T-helper 2 cell (primary cell): ENCODE measurements at places on chromosomes 5 and 9.

- DNase-seq: no peak
These were observed 44.0 kb upstream of the SLC30A5 start for GRCh38 chr5:69049796-69050195.

GRCh38 chr5:137937994-137938750, 48.9 kb downstream of the PKD2L2 start:
- no peak for DNase-seq

GRCh38 chr9:122109035-122109813, 16.1 kb upstream of the TTLL11 start:
- DNase-seq: no peak

DNA sequence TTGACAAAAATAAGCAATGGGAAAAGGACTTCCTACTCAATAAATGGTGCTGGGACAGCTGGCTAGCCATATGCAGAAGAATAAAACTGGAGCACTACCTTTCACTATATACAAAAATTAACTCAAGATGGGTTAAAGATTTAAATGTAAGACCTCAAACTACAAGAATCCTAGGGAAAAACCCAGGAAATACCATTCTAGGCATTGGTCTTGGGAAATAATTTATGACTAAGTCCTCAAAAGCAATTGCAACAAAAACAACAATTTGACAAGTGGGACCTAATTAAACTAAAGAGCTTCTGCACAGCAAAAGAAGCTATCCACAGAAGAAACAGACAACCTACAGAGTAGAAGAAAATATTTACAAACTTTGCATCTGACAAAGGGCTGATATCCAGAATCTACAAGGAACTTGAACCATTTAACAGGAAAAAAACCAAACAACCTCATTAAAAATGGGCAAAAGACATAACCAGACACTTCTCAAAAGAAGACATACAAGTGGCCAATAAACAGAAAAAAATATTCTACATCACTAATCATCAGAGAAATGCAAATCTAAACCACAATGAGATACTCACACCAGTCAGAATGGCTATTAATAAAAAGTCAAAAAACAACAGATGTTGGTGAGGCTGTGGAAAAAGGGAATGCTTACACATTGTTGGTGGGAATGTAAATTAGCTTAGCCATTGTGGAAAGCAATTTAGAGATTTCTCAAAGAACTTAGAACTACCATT, 75.2 kb upstream of the CPEB4 start:
- no peak for DNase-seq

- DNase-seq: no peak
These were observed 166.8 kb downstream of the ATP10B start for GRCh38 chr5:160685219-160685618.

- DNase-seq: no peak
These were observed 681.5 kb upstream of the ACO1 start for GRCh38 chr9:31702957-31703356.

DNA sequence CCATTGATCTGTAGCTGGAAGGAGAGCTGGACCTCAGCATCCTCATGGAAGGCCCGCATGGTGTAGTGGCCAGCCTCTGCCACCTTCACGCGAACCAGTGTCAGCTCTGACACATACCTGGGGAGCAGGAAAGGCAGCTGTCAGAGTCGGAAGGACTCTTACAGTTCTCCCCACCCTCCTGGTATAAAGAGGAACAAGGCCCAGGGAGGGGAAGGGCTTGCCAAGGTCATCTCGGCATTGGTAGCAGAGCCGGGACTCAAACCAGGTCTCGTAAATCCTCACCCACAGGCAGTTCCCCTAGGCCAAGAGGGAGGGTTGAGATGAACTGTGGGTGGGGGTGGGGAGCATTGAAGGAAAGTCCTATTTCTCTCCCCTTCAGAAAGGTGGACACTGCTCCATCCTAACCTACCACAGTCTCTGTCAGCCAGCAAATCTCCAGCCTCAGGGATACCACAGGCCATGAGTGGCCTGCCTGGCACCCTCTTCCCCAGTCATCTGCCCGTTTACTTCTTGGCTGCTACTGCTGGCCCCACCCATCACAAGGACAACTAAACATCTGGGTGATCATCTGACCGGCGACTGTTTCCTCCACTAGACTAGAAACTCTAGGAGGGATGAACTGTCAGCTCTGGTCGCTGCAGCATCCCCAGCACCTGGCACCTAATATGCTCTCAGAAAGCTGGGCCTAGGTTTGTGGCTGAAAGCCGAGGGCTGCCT, 23.5 kb downstream of the PDGFRB start:
- DNase-seq: no peak

- DNase-seq: no peak
These were observed 231.6 kb upstream of the NFIL3 start for GRCh38 chr9:91655215-91655614.

GRCh38 chr9:110809038-110809595, 140.5 kb downstream of the MUSK start:
- no peak for DNase-seq

- DNase-seq: no peak
These were observed 63.5 kb downstream of the C9orf50 start for GRCh38 chr9:129557192-129558036.

GRCh38 chr5:95857185-95857945, 34.8 kb upstream of the GLRX start:
- DNase-seq: no peak

DNA sequence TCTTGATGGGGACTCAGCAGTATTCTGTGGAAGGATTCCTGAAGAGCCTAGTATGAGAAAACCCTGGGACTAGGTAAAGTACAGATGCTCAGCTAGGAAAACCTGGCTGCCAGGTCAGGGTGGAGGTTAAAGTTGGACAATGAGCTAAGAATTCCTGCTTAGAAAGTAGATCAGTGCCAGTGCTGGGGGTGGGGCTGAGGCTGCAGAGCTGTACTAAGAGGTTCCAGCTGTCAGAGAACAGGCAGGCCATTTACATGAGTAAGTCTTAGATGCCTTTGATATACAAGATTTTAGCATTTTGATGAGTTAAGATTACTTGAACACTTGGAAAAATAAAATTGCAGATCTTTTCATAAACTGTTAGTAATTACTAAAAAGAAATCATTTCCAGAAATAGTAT, 332.3 kb upstream of the NUDT12 start:
- no peak for DNase-seq

DNA sequence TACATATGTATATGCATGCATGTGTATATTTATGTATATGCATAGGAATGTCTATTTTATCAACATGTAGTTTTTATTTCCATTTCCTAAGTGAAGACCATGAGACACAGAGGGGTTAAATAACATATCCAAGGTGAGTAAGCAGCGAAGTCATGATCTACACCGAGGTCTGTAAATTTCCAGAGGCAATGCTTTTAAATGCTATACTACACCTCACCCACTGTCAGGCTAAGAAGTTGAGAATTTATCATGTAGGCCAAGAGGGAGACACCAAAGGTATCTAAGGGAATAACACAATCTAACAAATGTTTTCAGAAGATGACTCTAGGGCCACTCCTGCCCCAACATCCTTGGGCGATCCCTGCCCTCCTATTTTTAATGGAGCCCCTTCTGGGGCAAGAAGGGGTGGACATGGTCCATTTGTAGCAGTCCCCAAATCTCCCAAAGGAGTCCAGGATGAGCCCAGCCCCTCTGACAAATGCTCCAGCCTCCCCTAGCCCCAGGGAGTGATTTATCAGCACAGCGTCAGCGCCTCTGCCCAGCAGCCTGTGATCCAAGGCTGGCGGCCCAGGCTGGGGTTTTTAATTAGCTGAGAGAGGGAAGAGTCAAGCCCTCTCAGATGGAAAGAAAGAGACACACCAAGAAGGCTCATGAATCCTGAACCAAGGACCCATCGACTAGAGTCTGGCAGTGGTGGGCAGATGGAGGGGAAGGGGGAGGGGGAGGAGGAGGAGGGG, 339.9 kb downstream of the ASTN2 start:
- no peak for DNase-seq

- DNase-seq: no peak
These were observed 81.4 kb downstream of the ZNF608 start for GRCh38 chr5:124665035-124665434.

- DNase-seq: peak; percentile 23
These were observed 115.5 kb upstream of the STARD4 start for GRCh38 chr5:111627862-111628261.

DNA sequence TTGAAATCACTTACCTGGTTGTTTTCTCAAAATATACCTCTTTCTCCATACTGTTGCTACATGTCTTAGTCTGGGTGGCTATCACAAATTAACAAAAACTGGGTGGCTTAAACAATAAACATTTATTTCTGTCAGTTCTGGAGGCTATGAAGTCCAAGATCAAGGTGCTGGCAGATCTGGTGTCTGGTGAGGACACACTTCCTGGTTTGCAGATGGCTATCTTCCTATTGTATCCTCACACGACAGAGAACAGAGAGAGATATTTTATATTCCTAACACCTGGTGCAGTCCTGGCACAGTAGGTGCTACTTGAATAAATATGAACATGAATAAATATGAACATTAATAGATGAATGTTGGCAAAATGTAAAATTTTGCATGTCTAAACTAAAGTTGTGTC, 164.3 kb upstream of the ACOT12 start:
- DNase-seq: no peak

- no peak for DNase-seq
These were observed 478.8 kb upstream of the ADAMTS16 start for GRCh38 chr5:4661326-4661725.

DNA sequence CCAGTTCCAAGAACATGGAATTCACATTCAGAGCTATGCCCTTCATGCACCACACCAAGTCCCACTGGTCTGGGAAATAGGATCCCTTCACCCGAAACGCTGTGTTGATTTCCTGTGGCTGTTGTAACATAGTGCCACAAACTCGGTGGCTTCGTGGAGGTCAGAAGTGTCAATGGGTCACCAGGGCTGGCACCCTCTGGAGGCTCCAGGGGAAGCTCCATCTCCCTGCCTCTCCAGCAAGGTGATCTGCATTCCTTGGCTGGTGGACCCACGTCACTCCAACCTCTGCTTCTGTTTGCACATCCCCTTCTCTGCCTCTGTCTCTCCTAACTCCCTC, 28.9 kb upstream of the ALDH1B1 start:
- no peak for DNase-seq

GRCh38 chr5:179836225-179837019, 15.7 kb downstream of the SQSTM1 start:
- DNase-seq: peak; percentile 50

DNA sequence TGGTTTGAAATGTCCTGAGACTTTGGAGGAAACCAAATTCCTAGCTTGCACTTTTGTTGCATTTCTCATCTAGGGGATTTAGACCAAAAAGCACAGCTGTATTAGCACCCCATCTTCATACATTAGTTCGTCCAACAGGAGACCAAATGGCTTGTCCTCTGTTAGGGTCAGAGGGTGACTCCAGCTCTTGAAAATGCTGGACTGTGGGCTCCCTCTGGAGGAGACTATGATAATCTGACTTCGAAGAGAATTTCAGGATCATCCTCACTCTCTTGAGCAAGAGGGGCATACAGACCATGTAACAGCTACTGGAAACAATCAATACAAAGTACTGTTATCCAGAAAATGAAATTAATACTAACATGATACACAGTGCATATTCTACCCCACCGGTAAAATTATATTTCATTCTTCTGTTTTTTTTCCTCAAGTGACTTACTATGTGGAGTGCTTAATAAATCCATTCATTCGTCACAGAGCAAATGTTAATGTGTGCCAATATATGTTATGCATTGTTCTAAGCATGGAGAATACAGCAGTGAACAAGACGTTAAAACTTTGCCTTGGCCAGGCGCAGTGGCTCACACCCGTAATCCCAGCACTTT, 63.7 kb upstream of the PPP2CA start:
- peak; percentile 29 for DNase-seq

DNA sequence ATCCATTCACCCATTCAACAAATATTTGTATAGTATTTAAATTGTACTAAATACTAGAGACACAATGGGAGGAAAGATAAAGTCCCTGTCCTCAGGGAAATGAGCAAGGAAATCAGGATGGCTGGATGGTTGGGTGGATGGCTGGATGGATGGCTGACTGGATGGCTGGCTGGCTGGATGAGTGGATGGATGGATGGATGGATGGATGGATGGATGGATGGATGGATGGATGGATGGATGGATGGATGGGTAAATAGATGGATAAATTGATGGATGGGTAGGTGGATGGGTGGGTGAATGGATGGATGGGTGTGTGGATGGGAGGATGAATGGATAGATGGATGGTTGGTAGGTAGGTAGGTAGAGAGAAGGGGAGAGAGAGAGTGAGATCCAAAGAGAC, 41.5 kb upstream of the WWC1 start:
- DNase-seq: no peak

DNA sequence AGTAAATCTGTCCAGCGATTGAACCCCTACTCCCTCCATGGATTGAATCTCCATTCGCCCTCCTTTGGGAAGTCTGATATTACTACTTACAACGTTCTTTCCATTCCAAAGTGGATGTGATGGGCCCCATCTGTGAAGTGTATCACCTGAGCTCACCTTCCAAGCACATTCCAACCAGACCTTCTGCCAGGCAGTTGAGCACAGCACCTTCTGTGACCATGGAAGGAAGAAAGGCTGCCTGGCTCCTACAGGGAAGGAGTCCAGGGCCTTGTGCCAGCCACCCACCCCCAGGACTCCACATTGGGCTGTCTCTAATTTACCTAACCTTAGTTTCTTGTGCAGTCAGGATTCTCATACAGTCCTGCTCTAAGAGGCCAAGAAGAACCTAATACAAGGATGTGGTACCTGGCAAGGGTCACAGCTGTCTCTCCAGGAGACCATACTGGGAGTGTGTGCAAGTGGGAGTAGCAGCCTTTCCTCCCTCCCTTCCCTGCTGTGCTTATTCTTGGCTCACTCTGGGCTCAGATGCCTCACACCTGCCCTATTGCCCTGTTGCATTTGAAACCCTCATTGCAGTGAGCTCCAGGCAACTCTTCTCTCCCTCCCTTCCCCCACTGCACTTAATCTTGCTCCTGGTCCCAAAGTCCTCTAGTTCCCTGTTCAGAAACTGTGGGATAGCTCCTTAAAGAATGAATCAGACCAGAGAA, 116.1 kb downstream of the NRG2 start:
- no peak for DNase-seq
